ENCODE measurements at places on chromosomes 16 and 17. TPM values are rescaled to one million over a fixed set of nuclear protein-coding genes. Genes with fewer than 3 reads are reported as not detected.

DNA sequence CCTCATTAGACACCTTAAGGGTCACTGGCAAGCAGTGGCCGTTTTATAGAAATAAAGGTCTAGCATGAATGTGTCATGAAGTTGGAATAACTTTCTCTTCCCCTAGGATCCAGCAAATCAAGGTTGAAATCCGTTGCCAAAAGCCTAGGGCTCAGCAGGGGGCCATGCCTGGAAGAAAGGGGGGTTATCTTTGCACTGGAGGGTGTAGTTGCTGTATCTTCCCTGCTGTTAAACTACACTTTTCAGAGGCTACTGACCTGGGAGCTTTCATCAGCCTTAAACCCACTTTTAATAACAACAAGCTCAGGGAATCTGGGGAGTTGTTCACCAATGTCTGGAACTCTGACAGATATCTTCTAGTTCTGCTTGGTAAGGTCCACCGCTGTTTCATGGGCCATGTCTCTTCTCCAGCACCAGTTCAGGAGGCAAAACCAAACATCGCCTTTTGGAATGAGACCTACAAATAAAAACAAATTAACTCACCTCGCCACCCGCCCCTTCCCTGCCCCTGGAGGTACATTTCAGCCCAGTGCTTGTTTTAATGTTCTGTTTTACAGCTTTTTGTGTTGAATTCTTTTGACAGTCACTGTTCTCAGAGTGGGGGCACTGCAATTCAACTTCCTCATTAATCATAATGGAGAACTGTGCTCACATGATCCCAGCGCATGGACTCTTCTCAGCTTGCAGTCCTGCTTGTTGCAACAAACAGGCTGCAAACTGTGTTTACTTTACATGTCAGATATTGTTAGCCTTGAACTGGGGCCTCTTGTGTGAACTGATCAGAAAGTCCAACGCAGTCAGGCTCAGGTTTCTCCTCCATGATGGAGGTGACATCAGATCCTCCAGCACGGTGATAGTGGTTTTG, 508.7 kb downstream of the KCNJ2 start:
- no peak for DNase-seq

GRCh38 chr17:50603340-50603739, 31.3 kb upstream of the ABCC3 start:
- DNase-seq, result no peak

The SMIM36 gene
- not detected for polyA plus RNA-seq

- DNase-seq, result no peak
These were observed 20.8 kb upstream of the PLLP start for GRCh38 chr16:57305159-57305811.

The ASPA gene
- polyA plus RNA-seq, result 19.1 TPM

The ACBD4 gene
- polyA plus RNA-seq, result 16.4 TPM

DNA sequence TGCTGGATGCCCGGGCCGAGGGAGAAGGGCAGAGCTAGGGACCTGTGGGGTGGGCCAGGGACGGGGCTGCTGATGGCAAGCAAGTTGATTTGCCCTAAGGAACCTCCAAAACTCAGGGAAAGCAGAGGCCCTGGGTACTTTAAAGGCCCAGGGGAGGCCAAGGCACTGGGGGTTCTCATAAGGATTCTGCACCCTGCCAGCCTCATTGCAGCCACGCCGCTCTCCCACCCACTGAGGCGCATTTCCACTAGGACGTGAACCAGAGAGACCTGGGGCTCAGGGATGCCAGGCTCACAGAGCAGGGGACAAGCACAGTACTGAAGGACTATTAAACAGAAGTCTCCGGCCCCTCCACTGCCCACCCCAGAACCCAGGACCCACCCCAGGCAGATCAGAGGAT, 39.4 kb upstream of the RBFOX3 start:
- DNase-seq, result no peak

DNA sequence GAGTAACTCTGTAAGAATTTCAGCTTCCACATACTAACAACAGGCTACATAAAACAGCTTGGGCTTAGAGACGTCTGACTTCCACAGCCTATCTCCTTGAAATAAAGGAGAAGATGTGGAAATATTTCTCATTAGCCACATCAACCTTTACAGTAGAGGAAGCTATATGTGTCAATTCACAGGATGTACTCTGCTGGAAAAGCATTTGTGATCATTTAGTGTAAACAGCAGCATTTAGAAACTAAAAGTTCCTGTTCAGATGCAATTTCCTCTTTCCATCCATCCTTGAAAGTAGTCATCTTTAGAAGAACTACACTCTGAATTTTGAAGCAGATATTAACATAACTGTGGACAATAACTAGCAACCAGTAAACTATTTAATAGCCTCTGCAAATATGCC, 46.2 kb downstream of the XPO6 start:
- DNase-seq, result no peak

The NPIPB9 gene
- 5.5 TPM for polyA plus RNA-seq

The DNAH17 gene
- 4.0 TPM for polyA plus RNA-seq

- no peak for DNase-seq
These were observed 157.8 kb upstream of the FAM20A start for GRCh38 chr17:68759002-68759342.

GRCh38 chr16:63913290-63913689, 1208.6 kb downstream of the CDH11 start:
- DNase-seq, result no peak

- no peak for DNase-seq
These were observed 7.2 kb downstream of the NUBP1 start for GRCh38 chr16:10750793-10751192.

GRCh38 chr16:79912592-79913310, 312.2 kb upstream of the MAF start:
- no peak for DNase-seq

The ABCA8 gene
- polyA plus RNA-seq, result 1.6 TPM

The TNP2 gene
- polyA plus RNA-seq, result not detected

The CORO6 gene
- 5.6 TPM for polyA plus RNA-seq

The ALOX12B gene
- 0.48 TPM for polyA plus RNA-seq

DNA sequence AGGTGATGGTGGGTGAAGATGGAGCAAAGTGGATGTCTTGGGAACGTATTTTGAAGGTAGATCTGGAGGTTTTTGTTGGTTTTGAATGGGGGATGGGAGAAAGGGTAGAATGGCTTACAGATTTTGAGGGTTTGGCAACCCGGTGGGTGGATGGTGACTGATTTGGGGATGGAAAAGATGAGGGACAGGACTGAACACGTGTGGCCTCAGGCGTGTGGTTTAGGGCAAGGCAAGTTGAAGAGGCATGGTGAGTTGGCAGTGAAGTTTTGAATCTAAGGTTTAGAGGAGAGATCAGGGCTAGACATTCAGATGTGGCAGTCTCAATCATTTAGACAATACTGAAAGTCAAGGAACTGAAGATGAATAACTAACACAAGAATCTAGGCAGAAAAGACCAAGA, 5.0 kb upstream of the DCTPP1 start:
- no peak for DNase-seq

Data from renal pelvis (tissue), 12 donors.